ENCODE measurements at places on chromosomes 16 and 17. TPM values are rescaled to one million over a fixed set of nuclear protein-coding genes. Genes with fewer than 3 reads are reported as not detected.

GRCh38 chr16:68387301-68387700 lies 61.0 kb downstream of the SMPD3 start:
- peak; percentile 34 for DNase-seq

Gene PTRH2
- 17.2 TPM for total RNA-seq

Gene PRPF8
- 246 TPM for total RNA-seq

DNA sequence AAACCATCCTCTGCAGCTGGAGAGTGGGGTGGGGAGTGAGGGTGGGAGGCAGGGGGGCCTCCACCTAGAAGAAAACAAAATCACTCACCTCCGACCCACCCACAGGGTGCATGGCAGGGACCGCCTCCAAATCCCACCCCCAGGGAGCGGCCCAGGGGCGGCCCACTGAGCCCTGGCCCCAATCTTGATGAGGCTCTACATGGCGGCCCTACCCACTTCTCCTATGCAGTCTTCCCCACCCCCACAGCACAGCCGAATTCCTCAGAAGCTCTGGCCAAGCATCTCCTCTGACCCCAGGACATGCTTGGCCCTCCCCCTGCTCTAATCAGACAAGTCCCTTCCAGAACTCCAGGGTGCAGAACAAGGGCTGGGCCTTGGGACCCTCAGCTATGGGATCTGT lies 18.2 kb upstream of the FASN start:
- no peak for DNase-seq

GRCh38 chr17:35374766-35375344 lies 1.4 kb upstream of the SLFN11 start:
- no peak for DNase-seq

GRCh38 chr16:47565454-47565853 lies 104.3 kb downstream of the PHKB start:
- peak; percentile 52 for DNase-seq

GRCh38 chr16:74896389-74897370 lies 88.2 kb downstream of the WDR59 start:
- peak; percentile 28 for DNase-seq

Gene ACSM2A
- 0.26 TPM for total RNA-seq

Gene GALR2
- total RNA-seq, result 0.20 TPM

Gene TEKT5
- total RNA-seq, result not detected

Measured in mucosa of gallbladder (tissue), 1 donor.